Activated CD4-positive, alpha-beta T cell treated with anti-CD3 and anti-CD28 coated beads for 1 hour (primary cell): ENCODE measurements at places on chromosomes 1 and 21.

GRCh38 chr1:108063703-108064102 lies 98.7 kb upstream of the VAV3 start:
- no peak for DNase-seq

DNA sequence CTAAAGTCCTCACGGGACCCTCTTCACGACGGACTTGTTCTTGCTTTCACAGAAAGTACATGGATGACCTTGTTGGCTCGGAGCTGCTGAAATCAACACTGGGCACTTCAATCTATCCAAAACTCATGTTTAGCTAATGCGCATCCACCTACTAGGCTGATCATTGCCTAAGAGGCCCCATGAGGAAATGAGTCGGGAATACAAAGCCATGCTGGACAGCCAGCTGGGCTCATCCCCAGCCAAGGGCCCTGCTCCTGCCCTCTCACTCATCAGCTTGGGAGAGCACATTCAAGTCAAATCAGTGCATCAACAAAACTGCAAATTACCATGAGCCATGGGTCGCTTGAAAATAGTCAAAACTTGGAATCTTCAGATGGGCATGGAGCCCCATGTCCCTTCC lies 14.8 kb upstream of the HEYL start:
- DNase-seq: no peak

DNA sequence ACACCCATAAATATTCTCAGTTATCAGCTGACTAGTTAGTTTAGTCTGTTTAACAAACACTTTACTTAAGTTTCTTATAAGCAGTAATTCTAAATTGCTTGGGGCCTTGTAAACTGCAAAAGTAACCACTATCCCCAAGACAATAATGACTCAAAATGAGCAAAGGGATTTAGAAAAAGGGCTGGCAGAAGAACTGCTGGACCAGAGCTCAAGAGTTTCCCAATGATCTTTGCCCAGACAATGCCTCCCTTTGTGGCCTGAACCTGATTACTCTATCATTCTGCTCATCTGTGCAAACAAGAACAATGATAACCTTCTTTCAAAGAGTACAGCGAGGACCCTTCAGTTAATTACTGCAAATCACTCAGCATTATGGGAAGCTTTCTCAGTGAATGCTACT lies 123.5 kb downstream of the TIAM1 start:
- DNase-seq: no peak

- DNase-seq: no peak
Observed at GRCh38 chr1:183188240-183188639, 2.2 kb downstream of the LAMC2 start.
